ENCODE measurements at places on chromosomes 5 and 9.

DNA sequence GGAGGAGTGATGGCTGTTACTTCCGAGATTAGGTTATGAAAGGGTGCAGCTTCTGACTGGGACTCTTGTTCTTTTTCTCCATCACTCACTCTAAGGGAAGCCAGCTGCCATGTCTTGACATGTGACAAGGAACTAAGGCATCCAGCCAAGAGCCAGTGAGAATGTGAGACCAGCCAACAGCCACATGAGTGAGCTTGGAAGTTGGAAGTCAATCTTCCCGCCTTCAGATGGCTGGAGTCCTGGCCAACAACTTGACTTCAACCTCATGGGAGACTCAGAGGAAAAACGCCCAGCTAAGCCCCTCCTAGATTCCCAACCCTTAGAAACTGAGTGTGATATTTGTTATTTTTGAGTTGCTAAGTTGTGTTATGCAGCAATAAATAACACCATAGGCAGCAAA is 201.1 kb downstream of the SNX18 start:
- no peak for DNase-seq

DNA sequence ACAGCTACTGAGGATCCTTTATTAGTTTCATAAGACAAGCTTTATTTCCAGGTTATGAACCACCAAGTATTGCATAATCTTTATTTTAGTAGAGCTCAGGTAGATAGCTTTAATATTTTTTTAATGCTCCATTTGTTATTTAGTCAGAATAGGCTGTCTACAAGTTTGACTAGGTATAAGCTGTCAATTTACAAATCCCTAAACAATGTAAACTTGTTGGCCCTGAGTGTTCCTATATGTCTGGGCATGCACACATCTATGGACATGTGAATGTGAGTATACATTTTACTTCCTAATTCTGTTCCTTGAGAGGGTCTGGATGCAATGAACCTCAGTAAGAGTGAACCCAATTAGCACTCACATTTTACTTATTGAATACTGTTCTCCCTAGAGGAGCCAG is 722.2 kb upstream of the PTPRD start:
- no peak for DNase-seq

DNA sequence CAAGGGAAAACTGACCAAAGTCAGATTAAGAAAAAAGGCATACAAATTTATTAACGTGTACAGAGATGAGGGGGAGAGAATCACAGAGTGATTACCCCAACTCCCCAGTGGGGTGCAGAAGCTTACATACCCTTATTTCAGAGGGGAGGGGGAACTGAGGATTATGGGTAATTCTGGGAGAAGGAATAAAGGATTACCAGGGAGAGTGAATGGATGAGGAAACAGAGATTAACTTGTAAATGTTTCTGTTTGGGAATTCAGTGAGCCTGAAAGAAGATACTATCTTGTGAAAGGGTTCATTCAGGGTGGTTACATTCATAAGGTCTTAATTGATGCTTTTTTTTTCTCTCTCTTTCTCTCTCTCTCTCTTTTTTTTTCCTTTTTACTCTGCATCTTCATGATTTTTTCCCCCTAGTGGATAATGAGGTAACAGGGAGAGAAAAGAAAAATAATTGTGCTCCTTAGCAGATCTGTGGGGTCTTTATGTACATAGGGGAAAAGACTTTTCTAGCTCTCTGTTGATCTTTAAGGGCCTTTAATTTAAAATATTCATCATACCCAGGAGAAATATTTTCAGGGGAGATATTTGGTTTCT is 49.4 kb downstream of the TARS1 start:
- no peak for DNase-seq

DNA sequence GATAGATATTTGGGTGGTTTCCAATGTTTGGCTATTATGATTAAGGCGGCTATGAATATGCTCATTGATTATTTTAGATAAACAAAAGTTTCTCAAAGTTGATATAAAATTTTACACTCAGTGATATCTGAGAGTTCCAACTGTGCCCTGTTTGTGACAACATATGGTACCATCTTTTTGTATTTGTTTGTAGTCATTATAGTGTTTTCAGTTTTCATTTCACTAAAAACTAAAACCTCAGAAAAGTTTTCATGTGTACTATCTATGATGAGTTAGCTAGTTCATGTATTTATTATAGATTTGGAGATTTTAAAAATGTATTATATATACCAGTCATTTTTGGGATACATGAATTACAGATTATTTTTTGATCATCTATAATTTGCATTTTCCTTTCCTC is 1111.4 kb downstream of the CDH18 start:
- DNase-seq = no peak

GRCh38 chr9:5552301-5552700 is 42.0 kb downstream of the PDCD1LG2 start:
- DNase-seq = no peak

GRCh38 chr5:113512341-113512740 is 1.2 kb upstream of the YTHDC2 start:
- DNase-seq = no peak

- no peak for DNase-seq
These were observed 53.1 kb downstream of the GPR107 start for GRCh38 chr9:130106860-130107233.

DNA sequence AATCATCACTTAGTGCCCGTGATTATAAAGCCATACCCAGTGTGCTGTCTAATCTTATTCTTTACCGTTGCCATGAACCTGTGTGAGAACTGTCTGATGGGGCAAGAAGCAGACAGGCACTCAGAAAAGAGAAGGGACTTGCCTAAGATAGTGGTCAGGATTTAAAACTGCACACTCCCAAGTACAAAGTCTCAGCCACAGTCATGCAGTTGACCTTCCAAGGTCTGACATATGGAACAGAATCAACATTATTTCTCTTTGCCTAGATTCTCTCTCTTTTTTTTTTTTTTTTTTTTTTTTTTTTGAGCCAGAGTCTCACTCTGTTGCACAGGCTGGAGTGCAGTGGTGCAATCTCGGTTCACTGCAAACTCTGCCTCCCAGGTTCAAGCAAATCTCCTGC is 1.9 kb upstream of the PPP2CA start:
- DNase-seq = no peak

GRCh38 chr9:91302831-91303230 is 58.9 kb downstream of the AUH start:
- no peak for DNase-seq

DNA sequence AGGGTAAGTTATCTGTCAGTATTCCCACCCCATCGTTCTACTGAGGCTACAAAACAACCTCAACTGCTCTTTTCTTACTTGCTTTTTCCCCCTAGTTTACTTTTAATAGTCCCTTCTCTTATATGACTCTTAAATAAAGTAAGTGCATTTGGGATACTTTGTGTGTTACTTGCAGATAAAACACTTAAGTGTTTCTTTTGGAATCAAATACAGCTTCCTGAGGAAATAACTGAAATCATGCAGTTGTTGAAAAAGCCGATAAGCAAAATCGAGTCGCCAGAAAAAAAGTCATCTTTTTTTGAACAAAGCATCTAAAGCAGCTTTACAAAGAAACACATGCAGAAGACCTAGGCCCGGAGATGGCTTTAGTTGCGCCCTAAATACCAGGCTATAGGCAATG is 53.5 kb upstream of the EPB41L4A start:
- no peak for DNase-seq

DNA sequence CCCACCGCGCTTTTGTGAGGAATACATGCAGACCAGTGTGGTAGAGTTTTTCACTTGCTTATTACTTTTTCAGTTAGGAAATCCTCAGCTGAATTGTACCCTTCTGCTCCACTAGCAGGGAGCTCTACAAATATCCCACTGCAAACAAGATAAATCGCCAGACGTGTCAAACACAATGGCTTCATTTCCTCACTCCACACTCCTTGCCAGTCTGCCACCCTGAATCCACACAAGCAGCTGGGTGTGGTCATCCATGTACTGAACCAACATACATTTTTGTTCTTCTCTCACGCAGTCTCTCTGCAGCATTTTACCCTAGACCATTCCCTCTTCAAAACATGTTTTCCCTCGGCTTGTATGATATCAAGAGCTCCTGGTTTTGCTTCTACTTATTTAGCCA is 3.7 kb upstream of the ROR2 start:
- no peak for DNase-seq

DNA sequence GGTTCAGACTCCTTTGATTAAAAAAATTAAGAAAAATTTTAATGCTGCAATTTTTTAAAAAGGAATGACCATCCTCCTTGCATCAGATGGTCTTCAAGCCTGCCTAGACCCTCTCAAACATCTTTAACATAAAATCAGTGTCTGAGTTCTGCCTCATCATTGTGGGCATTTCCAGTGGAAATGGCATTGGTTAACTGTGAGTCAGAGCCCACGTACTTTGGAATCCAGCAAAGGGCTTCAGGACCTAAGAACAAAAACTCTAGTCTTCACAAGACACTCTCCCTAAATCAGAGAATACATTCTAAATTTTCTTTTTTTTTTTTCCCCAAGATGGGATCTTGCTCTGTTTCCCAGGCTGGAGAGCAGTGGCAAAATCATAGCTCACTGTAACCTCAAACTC is 9.4 kb upstream of the C5orf15 start:
- no peak for DNase-seq

- no peak for DNase-seq
These were observed 93.2 kb upstream of the ADAMTS16 start for GRCh38 chr5:5046680-5047502.

DNA sequence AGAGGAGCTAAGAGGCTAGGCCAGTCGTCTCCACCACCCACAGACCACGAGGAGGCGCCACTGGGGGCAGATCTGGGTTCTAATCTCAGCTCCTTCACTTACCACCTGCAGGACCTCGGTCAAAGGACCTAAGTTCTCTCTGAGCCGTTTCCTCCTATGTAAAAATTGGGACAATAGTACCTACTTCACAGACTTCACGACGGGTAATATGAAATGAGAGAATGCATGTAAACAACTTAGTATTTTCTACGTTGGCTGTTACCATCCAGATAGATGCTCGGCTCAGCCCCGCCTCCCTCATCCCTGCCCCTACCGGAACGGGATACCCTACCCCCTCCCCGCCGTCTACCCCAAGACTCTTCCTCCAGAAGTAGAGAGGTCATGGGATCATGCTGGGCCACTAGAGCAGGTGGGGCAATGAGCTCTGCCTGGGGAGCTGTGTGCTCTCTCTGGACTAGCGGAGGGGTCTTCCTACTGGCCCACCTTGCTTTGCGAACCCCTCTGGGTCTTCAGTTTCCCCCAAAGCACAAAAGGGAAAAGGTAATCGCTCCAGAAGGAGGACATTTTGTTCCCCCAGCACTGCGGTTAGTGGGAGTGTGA is 541 bp downstream of the GNPDA1 start:
- DNase-seq = no peak

DNA sequence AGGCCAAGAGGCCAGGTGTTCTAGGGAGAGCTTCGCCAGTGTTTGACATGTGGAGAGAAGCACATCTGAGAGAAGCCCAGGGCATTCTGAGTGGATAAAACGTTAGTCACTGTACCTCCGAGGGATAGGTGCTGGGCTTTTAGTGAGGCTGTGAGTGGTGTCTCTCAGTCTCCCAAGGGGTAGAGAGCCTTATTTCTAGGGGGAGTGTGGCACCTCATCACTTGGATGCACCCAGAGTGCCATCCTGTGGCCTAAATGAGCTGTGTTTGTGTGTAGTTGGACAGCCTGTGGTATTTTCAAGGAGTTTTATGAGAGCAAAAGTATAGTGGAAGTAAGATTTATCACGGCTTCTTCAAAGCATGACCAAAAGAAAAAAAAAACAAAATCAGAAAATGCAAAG is 1046.9 kb upstream of the WWC1 start:
- no peak for DNase-seq

DNA sequence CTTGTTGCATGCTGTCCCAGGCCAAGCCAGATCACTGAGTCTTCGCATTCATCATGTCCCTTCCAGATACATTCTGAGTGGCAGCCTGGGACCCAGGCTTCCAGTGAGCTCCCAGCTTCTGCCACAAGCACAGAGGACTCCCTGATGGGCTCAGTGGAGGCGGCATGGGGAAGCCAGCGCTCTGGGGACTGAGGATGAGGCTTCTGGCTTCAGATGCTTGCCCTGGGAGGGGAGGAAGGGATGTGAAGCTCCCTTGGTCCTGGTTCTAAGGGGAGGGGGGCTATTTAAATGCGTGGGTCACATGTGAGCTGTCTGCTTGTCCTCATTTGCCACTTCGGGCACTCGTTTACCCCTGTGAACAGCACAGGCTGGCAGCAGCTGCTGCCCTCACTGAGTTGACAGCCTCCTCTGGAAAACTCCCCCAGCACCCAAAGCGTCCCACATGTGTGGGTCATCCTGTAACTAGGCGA is 174.0 kb downstream of the NR3C1 start:
- DNase-seq = no peak

- no peak for DNase-seq
These were observed 29.1 kb upstream of the ANKRD31 start for GRCh38 chr5:75265731-75266130.

DNA sequence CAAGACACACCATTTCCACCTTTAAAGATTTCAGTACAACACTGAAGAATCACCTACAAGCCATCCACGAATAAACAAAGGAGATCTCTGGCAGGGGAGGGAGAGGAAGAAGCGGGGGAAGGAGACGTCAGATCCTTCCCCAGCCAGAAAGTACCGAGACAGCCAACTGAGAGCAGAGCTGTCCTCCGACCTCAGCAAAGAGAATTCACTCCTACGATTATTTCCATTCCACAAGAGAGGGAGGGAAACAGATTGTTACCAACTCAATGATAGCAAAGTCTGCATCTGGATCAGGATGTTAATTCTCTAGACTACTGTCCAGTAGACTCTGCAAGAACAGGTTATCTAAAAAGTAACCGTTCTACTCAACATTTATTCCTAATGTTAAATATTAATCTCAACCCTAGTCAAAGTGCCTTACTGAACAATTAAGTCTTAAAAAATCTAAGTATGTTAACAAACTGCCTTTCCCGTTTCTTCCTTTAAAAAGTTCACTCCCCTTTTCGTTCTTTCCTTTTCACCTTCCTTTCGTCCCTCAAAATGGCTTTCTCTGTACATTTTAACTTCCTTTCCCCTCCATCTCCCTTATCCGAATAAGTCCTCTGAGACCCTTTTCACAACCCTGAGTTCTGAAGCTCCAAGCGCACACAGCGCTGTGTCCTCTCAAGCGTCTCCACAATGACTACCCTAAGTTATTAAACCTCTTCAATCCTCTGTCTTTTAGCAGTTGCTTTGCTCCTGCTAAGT is 1.4 kb downstream of the CHD1 start:
- DNase-seq = no peak

All from esophagus squamous epithelium (tissue), 5 donors.